Stimulated activated CD4-positive, alpha-beta T cell treated with anti-CD3 and anti-CD28 coated beads, TNF-alpha, amount 100 ng/mL, for 4 hours (primary cell): ENCODE measurements at places on chromosomes 11 and 22.

DNA sequence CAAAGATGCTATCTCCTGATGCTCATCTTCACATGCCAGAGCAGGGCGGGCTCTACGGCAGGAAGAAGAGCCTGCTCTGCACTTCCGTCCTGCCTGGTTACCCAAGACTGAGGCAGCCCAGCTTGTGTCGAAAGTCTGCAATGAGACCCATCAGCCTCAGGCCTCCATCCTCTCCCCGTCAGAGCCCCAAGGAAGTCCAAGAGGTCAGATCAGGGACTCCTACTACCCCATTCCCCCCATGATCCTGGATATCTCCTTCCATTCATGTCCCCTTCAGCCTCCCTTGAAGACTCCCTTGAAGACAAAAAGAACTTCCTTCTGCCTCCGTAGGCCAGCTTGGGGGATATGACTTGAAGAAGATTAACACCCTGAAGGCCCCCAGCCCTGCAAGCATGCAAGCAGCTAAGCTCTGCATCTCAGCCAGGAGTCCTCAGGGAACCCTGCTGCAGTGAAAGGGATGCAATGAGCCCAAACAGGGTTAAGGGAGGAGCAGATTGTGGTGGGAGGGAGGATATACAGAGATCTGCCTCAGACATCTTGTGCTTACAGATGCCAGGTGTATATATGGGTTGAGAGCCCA, 85.6 kb downstream of the TRIM29 start:
- no peak for DNase-seq

- no peak for DNase-seq
These were observed 54.4 kb upstream of the TSKU start for GRCh38 chr11:76728778-76729177.

DNA sequence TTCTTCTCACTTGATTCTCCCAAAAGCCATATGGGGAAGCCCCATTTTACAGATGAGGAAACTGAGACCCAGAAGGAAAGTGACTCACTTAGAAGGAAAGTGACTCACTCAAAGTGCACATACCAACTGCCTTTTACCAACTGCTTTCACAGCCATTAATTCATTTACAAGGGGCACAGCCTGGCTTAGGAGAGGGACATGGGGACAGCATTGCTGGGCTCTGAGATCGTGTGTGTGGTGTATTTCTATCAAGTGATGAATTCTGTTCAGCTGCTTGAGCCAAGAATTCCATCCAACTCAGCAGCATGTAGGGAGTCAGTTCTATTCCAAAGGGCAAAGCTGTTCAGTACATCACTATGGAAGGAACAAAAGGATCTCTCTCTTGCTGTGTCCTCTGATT, 23.5 kb upstream of the PAK1 start:
- no peak for DNase-seq

- DNase-seq: no peak
These were observed 927.3 kb upstream of the RAG2 start for GRCh38 chr11:37525336-37525735.

- no peak for DNase-seq
These were observed 4.8 kb upstream of the FBXO7 start for GRCh38 chr22:32469799-32470212.

GRCh38 chr11:125348674-125349309, 147.3 kb downstream of the FEZ1 start:
- DNase-seq: peak; percentile 5
